ENCODE measurements at places on chromosomes 13 and 19.
A peak's percentile ranks its signal among the peaks of the same experiment; 100 is the strongest.

GRCh38 chr19:38062959-38063761, 156.2 kb downstream of the SIPA1L3 start:
- DNase-seq = no peak

DNA sequence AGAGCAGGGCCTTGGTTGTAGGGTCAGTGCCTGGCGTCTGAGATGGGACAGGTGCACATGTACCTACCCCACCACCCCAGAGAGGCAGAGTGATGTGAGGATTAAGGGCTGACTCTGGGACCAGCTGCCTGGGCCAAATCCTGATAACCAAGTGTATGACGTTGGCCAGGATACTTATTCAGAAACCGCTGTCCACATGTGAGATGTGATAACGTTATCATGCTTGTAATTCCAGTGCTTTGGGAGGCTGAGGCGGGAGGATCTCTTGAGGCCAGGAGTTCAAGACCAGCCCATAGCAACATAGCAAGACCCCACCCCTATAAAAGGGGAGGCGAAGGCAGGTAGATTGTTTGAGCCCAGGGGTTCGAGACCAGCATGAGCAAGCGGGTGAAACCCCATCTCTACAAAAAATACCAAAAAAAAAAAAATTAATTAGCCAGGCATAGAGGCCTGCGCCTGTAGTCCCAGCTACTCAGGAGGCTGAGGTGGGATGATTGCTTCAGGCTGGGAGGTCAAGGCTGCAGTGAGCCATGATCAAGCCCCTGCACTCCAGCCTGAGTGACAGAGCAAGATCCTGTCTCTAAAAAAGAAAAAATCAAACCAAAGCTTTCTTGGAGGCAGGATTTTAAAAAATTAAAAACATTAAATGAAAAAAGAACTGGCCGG, 10.0 kb downstream of the ADGRE5 start:
- no peak for DNase-seq

DNA sequence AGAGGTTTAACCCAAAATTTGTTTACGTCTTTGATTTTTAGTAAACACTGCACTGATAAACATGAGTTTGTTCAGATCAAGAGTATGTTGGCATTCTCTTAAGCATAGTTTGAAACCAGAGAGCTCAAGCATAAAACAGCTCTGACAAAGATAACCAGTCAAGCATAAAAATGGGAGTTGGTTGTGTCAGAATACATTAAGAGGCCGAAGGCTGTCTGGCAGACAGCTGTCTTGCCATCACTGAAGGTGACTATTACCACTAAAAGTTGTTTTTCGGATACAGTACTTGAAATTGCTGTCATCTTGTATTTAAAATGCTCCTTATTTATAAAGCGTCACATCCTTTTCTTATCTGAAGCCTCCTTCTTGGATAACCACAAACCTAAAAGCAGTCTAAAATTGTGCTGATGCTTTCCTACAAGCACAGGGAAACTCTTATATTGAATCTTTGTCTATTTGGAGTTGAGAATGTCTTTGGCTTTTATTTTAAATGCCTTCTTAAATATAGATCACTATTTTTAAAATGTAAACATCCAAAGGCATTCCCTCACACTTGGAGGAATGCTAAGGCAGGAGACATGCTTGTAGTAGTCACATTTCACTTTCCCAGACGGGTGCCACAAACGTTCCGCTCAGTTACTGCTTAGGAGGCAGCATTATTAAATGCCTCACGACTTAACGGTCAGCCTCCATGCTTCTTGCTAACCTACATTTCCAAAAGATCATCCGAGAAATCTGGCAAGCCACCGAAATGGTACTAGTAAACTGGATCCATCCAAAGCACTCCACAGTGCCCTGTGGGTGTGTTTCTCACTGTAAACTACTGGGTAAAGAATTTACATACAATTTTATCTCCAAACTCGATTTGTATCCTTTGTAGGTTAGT, 1.5 kb downstream of the SMAD9 start:
- DNase-seq = no peak

DNA sequence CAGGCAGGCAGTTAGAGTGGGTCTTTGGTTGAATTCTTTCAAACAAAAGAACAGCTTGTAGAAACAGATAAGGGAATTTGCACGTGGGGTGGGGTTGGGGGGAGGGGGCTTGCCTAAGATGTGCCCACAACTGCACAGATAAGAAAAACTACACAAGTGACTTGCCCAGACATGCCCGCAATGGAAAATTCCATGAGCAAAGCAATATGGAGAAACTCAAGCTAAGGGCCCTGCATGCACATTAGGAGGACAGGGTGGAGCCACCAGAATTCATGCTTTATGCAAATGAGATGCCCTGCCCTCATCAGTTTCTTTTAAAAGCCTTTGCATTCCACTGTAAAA, 755.6 kb upstream of the MIR17HG start:
- no peak for DNase-seq

- no peak for DNase-seq
Measured at GRCh38 chr13:97113231-97114001, 108.7 kb upstream of the MBNL2 start.

GRCh38 chr13:41716236-41716635, 244.7 kb downstream of the VWA8 start:
- no peak for DNase-seq

GRCh38 chr13:75395066-75395465, 86.9 kb downstream of the TBC1D4 start:
- no peak for DNase-seq

DNA sequence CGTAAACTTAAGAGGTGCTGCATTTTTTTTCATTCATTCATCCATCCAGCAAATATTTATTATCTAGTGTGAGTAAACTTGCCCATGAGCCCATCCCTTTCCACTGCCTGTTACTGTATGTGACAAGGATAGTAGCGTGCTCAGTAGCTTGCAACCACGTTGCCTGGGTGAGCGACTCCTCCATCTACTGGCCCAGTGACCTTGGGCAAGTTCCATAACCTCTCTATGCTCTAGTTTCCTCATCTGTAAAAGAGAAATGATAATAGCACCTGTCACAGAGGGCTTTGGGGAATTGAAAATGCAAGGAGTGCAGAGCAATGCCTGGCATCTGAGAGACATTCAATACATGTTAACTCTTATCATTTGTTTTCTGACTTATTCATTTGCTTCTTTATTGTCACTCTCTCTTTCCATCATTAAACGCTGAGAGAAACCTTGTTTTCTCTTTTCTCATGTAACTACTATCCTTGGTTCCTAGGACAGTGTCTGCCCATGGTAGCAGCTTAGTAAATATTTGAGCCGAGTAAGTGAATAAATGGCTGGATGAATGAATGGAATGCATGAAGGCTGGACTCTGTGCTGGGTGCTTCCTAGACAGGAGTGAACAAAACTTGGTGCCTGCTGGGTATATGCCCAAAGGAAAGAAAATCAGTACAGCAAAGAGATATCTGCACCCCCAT, 19.9 kb downstream of the LRCH1 start:
- DNase-seq = no peak

DNA sequence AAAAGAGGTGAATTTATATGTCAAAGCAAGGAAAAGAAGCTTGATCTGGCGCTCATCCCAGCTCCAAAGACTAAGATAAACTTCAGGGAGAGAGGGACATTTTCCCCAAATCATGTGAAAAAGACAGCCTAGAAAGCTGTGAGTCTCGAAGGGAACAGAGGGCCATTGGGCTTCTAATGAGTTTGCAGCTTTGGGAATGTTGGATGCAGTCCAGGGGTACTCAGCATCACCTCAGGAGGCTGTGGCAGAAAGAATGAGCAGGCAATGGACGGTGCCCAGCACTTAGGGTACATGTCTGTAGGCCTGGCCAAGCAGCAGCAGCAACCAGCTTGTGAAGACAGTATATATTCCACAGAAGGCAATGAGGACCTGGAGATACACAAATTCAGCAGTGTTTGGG, 25.7 kb upstream of the WASF3 start:
- no peak for DNase-seq

DNA sequence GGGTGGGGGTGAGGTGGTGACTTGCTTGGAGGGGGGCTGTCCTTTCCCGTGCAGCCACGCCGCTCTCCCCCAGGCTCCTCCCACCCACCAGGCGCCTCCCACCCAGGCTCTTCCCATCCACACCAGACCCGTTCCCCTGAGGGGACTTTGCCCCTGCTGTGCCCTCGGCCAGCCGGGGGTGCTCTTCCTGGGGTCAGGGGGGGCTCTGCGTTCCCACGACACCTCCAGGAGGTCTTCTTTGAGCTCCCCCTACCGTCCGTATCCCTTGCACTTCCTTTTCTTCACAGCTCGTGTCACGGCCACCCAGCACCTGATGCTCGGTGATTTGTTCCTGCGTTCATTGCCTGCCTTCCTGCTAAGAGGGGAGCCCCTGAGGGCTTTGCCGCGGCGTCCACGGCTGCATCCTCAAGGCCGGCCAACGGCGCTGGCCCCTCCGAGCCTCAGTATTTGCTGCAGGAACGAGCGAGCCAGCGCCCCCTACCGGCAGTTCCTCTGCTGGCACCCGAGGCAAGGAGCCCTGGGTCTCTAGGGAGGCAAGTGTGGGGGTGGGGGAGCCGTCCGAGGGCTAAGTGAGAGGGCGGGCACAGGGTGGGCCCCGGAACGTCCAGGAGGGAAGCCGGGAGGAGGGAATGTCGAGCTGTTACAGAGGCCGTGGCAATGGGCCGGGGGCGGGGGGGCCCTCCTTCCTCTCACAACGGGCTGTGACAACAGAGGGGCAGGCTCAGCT, 11.8 kb downstream of the LRRC4B start:
- peak; percentile 83 for DNase-seq

DNA sequence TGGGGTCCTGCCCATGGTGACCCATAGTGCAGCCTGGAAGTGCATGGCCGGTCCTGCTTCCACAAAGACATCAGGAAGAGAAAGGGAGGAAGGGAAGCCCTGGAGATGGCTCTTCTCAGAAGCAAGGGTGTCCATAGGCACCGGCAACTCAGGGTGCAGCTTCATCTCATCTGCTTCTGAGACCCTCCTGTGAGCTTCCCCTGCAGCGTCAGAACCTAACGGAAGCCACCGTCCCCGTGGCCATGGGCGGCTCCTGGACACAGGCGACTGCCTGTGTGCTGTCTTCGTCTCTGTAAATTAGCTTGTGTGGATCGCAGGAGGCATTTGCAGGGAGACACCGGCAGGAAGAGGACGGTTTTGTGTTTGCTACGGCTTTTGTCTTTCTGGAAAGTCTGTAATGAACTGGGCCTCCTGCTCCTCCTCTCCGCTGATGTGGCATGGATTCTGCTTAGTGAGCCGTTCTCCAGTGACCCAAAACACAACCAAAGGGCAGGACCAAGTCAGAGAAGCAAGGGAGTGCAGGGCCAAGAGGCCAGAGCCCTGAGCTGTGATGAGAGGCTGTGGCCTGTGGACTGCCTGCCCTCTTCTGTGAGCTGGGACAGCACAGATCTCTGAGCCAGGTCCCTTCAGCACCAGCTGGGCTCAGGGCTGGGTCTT, 2.5 kb downstream of the ATP4B start:
- no peak for DNase-seq

GRCh38 chr19:49889687-49890348, 6.9 kb downstream of the IL4I1 start:
- peak; percentile 76 for DNase-seq

GRCh38 chr13:74866101-74866500, 615.9 kb downstream of the TBC1D4 start:
- no peak for DNase-seq

GRCh38 chr13:110560601-110561343, 750 bp downstream of the RAB20 start:
- DNase-seq = peak; percentile 23

GRCh38 chr13:102462570-102462969, 60.7 kb upstream of the FGF14 start:
- no peak for DNase-seq

GRCh38 chr19:15098460-15098859, 8.7 kb upstream of the SYDE1 start:
- no peak for DNase-seq

- DNase-seq = no peak
Measured at GRCh38 chr19:51861870-51862622, 25.7 kb downstream of the ZNF577 start.

DNA sequence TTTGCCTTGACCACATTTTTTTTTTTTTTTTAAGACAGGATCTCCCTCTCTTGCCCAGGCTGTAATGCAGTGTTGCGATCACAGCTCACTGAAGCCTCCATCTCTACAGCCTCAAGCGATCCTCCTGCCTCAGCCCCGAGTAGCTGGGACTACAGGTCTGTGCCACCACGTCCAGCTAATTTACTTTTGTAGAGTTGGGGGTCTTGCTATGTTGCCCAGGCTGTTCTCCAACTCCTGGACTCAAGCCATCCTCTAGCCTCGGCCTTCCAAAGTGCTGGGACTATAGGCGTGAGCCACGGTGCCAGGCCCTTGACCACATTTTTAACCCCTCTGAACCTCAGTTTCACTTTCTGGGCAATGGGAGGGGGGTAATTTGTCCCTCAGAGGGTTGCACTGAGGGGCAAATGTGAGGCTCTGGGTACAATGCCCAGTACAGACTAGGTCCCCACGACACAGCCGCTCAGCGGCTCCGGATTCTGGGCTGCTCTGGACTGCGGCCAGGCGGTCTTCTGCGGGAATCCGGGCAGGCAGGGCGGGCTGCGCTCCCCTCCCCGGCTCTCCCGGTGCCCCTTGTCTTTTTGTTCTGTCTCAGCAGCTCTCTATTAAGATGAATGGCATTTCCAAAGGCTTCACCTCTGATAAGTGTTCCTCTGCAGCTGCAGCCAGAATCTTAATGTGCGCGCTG, 3.8 kb upstream of the ALOX5AP start:
- no peak for DNase-seq

GRCh38 chr13:108855737-108856387, 226.5 kb downstream of the MYO16 start:
- DNase-seq = no peak

DNA sequence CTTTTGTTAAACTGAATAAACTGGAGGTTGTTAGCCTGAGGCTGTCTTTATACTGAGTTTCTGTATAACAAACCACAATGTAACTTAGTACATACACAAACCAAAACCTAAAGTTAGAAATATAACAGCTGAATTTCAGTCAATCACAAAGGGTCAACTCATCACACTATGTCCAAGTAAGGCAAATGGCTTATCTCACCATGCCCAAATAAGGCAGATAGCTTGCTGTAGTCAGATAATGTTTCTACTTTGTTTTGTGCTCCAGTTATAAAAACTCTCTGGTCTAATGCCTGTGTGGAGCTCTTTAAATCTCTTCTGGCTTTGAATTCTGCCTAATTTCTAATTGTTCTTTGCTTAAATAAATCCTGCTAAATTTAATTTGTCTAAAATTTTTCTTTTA, 1323.4 kb upstream of the ATXN8OS start:
- no peak for DNase-seq

- no peak for DNase-seq
Measured at GRCh38 chr13:29991343-29991742, 140.9 kb upstream of the UBL3 start.

Data from stimulated activated CD4-positive, alpha-beta T cell treated with anti-CD3 and anti-CD28 coated beads, Interleukin-2, amount 100 ng/mL, for 24 hours (primary cell).